ENCODE measurements at places on chromosomes 3 and 15. TPM values are rescaled to one million over a fixed set of nuclear protein-coding genes. Genes with fewer than 3 reads are reported as not detected.
A peak's percentile ranks its signal among the peaks of the same experiment; 100 is the strongest.

ZNF860 gene
- 7.5 TPM for total RNA-seq

SLC6A11 gene
- not detected for total RNA-seq

C2CD4B gene
- 18.8 TPM for total RNA-seq

LDHAL6B gene
- total RNA-seq = not detected

SERINC4 gene
- total RNA-seq = 0.33 TPM

GP9 gene
- total RNA-seq = not detected

- no peak overlapping the region for H3K27ac ChIP-seq
- H3K4me1 ChIP-seq = no peaks in the 10 kb centered on the region
- no peaks in the 10 kb centered on the region for H3K36me3 ChIP-seq
- no peak overlapping the region for H3K4me3 ChIP-seq
- no peaks in the 10 kb centered on the region for H3K27me3 ChIP-seq
- DNase-seq = no peak
These were observed 76.8 kb upstream of the UBE3A start for GRCh38 chr15:25515633-25516032.

DNA sequence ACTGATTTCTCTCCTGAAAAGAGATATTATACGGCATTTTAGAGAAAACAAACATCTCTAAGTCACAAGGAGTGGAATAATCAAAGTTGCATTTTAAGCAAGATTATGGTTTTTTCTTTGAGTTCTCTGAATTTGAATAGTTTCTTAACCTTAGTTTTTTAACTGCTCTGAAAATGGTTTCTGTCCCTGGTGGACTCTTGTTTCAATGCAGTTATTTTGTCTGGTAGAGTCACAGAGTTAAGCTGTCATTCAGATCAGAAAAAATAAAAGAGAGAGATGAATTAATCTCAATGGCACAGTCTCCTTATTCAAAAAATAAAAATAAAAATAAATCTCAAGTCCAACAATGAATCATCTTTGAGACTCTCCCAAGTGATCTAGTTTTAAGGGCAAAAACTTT, 19.0 kb downstream of the AGTR1 start:
- no peak overlapping the region for H3K27ac ChIP-seq
- H3K36me3 ChIP-seq = no peaks in the 10 kb centered on the region
- DNase-seq = no peak
- no peak overlapping the region for H3K4me3 ChIP-seq
- no peaks in the 10 kb centered on the region for H3K4me1 ChIP-seq
- H3K27me3 ChIP-seq = no peaks in the 10 kb centered on the region

GRCh38 chr15:28861031-28861534, 12.6 kb upstream of the GOLGA6L7 start:
- no peaks in the 10 kb centered on the region for H3K4me1 ChIP-seq
- H3K36me3 ChIP-seq = no peaks in the 10 kb centered on the region
- no peak for DNase-seq
- no peaks in the 10 kb centered on the region for H3K27me3 ChIP-seq

- no peak overlapping the region for H3K4me3 ChIP-seq
- H3K4me1 ChIP-seq = peaks cover 29% of the 10 kb centered on the region
- peak; percentile 59 for DNase-seq
- no peaks in the 10 kb centered on the region for H3K27me3 ChIP-seq
These were observed 116.7 kb upstream of the LPP start for GRCh38 chr3:188037195-188037718.

- DNase-seq = no peak
- H3K4me1 ChIP-seq = peaks cover 51% of the 10 kb centered on the region
- H3K27me3 ChIP-seq = no peaks in the 10 kb centered on the region
- peak overlapping the region; percentile 62 for H3K27ac ChIP-seq
- H3K4me3 ChIP-seq = no peak overlapping the region
- peaks cover 16% of the 10 kb centered on the region for H3K36me3 ChIP-seq
These were observed 43.1 kb upstream of the SACM1L start for GRCh38 chr3:45646051-45646585.

GRCh38 chr3:150681057-150681456, 22.7 kb downstream of the ERICH6 start:
- H3K36me3 ChIP-seq = no peaks in the 10 kb centered on the region
- H3K4me1 ChIP-seq = no peaks in the 10 kb centered on the region
- no peak overlapping the region for H3K27ac ChIP-seq
- no peaks in the 10 kb centered on the region for H3K27me3 ChIP-seq
- no peak overlapping the region for H3K4me3 ChIP-seq

DNA sequence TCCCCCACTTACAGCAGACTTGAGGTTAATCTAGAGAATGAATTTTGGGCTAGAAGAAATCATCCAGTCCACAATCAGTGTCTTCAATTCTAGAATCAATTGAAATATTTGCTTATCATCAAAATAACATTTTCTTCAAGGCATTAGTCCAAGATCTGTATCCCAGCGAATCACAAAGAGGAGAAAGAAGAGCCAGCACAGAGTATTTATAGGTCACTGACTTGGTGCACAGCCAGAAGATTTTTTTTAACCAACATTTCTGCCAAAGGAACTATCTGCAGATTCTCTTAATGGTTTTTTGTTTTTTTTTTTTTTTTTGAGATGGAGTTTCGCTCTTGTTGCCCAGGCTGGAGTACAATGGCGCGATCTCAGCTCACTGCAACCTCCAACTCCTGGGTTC, 178.2 kb downstream of the TNIK start:
- H3K36me3 ChIP-seq = no peaks in the 10 kb centered on the region
- peaks cover 25% of the 10 kb centered on the region for H3K4me1 ChIP-seq
- no peak for DNase-seq
- no peak overlapping the region for H3K4me3 ChIP-seq
- H3K27ac ChIP-seq = no peak overlapping the region
- H3K27me3 ChIP-seq = no peaks in the 10 kb centered on the region

DNA sequence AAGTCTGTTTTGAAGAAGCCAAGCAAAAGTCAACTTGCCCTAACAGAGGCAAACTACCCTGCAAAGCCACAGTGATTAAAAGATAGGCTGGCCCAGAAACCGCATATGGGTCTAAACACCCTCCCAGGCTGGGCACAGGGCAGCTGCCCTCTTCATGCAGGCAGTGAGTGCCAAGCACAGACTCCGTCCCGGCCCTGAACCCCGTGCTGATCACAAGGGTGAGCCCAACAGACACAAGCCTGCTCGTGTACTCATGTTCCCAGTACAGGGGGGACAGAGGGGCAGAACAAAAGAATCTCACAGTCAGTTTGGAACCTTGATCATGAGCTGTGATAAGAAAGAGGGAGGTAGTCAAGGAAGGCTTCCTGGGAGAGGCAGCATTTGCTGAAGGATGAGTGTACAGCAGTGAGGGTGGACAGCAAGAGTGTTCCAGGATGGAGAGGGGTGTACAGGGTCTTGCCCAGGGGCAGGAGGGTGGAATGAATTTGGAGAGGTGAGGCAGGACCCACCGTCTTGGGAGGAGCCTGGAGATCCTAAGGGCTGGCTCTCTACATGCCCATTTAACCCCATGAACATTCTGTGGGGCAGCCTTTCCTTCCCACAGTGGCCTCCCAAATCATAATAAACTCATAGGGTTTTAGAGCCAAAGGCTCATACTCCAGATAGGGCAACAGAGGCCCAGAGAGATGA, 43.2 kb upstream of the PRR23E start:
- H3K27me3 ChIP-seq = peaks cover 53% of the 10 kb centered on the region
- H3K27ac ChIP-seq = no peak overlapping the region
- H3K36me3 ChIP-seq = no peaks in the 10 kb centered on the region
- no peak for DNase-seq
- no peak overlapping the region for H3K4me3 ChIP-seq

DNA sequence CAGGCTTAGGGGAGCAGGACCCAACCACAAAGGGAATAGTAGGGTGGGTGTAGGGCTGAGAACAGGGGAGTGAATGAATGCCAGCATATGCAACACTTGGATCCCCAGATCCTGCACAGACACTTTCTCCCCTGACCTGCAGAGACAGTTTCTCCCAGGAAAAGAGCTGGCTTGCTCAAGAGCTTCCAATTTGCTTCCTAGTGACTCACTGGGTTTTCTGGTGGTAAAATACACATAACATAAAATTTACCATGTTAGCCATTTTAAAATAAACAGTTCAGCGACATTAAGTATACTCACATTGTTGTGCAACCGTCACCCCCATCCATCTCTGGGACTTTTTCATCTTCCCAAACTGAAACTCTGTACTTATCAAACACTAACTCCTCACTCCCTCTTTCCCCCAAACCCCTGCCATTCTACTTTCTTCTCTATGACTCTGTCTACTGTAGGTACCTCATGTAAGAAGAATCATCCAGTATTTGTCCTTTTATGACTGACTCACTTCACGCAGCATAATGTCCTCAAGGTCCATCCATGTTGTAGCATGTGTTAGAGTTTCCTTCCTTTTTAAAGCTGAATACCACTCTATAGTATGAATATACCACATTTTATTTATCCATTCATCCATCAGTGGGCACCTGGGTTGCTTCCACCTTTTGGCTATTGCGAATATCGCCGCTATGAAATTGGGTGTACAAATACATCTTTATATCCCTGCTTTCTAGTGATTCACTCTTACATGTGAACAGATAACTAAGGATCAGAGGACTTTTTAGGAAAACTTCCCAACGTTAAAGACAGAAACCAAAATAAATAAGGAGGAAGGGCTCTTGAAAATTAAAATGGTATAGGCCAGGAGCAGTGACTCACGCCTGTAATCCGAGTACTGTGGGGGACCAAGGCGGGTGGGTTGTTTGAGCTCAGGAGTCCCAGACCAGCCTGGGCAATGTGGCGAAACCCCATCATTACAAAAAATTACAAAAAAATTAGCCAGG, 95.6 kb upstream of the TJP1 start:
- no peak for DNase-seq
- no peak overlapping the region for H3K4me3 ChIP-seq
- no peaks in the 10 kb centered on the region for H3K4me1 ChIP-seq
- H3K36me3 ChIP-seq = no peaks in the 10 kb centered on the region
- H3K27ac ChIP-seq = no peak overlapping the region

- H3K27ac ChIP-seq = no peak overlapping the region
- no peaks in the 10 kb centered on the region for H3K27me3 ChIP-seq
- no peaks in the 10 kb centered on the region for H3K4me1 ChIP-seq
- no peaks in the 10 kb centered on the region for H3K36me3 ChIP-seq
- no peak overlapping the region for H3K4me3 ChIP-seq
These were observed 95.5 kb downstream of the DPH6 start for GRCh38 chr15:35450492-35450891.

DNA sequence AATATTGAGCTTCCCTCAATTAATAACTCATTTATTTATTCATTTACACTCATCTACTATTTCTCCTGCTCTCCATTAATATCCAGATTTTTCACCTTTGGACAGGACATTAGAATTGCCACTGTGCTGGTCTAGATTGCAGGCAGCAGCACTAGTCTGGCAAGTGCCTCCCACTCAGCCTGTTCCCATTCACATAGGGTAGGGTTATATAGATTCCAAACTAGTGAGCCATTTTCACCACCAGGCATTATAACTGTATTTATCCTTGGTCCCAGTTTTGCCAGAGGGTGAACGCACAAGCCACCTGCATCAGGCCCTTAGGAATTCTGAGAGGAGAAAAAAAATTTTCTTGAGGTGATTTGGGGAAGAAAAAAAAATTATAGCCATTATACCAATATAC, 44.5 kb downstream of the ANAPC13 start:
- H3K4me1 ChIP-seq = no peaks in the 10 kb centered on the region
- H3K27me3 ChIP-seq = no peaks in the 10 kb centered on the region
- H3K27ac ChIP-seq = no peak overlapping the region
- no peaks in the 10 kb centered on the region for H3K36me3 ChIP-seq

- no peaks in the 10 kb centered on the region for H3K36me3 ChIP-seq
- H3K27me3 ChIP-seq = no peaks in the 10 kb centered on the region
- H3K4me1 ChIP-seq = no peaks in the 10 kb centered on the region
- H3K4me3 ChIP-seq = no peak overlapping the region
- no peak overlapping the region for H3K27ac ChIP-seq
- no peak for DNase-seq
These were observed 96.9 kb downstream of the VPS8 start for GRCh38 chr3:184908859-184909258.

DNA sequence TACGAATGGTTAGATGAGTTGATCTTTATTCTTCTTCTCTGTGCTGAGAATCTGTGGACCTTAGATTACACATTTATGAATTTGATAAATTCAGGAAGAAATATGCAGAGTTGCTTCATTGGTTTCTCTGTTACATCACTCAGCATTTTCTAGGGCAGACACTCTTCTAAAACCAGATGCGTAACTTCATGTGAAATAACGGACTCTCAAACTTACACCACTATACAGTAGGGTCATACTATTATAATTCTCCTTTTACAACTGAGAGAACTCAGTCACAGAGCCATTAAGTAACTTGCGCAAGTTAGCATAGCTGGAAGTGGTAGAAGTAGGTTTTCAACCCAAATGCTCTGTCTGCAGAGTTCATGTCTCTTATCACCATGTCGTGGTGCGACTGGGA, 5.7 kb downstream of the TMEM207 start:
- H3K27me3 ChIP-seq = no peaks in the 10 kb centered on the region
- no peak overlapping the region for H3K4me3 ChIP-seq
- peaks cover 55% of the 10 kb centered on the region for H3K4me1 ChIP-seq
- peak overlapping the region; percentile 44 for H3K27ac ChIP-seq
- peaks cover 12% of the 10 kb centered on the region for H3K36me3 ChIP-seq
- DNase-seq = no peak

GRCh38 chr3:8113626-8114025, 388.0 kb upstream of the LMCD1 start:
- no peaks in the 10 kb centered on the region for H3K27me3 ChIP-seq
- H3K27ac ChIP-seq = no peak overlapping the region
- DNase-seq = no peak
- H3K4me3 ChIP-seq = no peak overlapping the region
- no peaks in the 10 kb centered on the region for H3K36me3 ChIP-seq

DNA sequence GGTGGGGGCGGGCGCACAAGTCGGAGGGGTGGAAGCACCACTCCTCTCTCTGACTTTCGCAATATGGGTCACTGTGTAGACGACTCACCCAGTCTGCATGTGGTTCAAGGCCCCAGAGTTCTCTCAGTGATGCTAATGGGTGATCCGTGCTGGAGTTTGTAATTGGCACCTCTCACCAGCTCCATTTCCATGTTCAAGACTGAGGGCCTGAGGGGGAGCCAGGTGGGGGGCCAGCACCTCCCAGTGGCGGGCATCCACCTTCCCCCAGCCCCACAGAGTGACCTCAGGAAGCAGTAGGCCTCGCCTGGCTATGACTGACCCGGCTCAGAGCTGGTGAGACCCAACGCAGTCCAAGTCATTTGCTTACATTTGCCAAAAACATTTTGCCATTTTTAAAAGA, 230.0 kb upstream of the ST8SIA2 start:
- H3K27me3 ChIP-seq = no peaks in the 10 kb centered on the region
- no peak overlapping the region for H3K4me3 ChIP-seq
- no peak overlapping the region for H3K27ac ChIP-seq
- peaks cover 37% of the 10 kb centered on the region for H3K4me1 ChIP-seq

DNA sequence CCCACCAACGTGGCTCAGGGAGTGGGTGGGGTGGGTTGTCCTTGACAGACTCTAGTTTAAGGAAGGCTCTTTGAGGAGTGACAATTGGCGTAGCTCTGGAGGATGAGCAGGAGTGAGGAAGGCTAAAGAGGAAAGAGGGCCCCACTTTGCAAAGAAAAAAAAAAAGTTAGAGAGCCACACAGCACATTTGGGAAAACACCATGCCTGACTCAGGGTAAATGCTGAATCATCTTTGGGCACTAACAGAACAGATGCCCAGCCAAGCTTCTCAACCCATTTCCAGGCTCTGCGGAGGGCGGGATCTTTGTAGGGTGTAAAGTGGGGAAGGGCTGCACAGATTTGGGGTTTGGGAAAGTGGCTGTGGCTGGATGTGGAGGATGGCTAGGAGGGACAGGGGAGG, 179.1 kb upstream of the RGMA start:
- H3K36me3 ChIP-seq = no peaks in the 10 kb centered on the region
- H3K27ac ChIP-seq = no peak overlapping the region
- no peak for DNase-seq
- H3K27me3 ChIP-seq = peaks cover 21% of the 10 kb centered on the region
- no peaks in the 10 kb centered on the region for H3K4me1 ChIP-seq

GRCh38 chr15:39191871-39192291, 389.0 kb upstream of the THBS1 start:
- peaks cover 28% of the 10 kb centered on the region for H3K4me1 ChIP-seq
- peaks cover 5% of the 10 kb centered on the region for H3K36me3 ChIP-seq
- no peaks in the 10 kb centered on the region for H3K27me3 ChIP-seq
- no peak for DNase-seq
- no peak overlapping the region for H3K4me3 ChIP-seq
- H3K27ac ChIP-seq = peak overlapping the region; percentile 4
